GM12864 (cell line): ENCODE measurements at places on chromosomes 5 and 9.

GRCh38 chr5:172088801-172089200 lies 82.4 kb upstream of the FBXW11 start:
- DNase-seq, result no peak

- no peak for DNase-seq
Observed at GRCh38 chr5:38253759-38254158, 4.6 kb upstream of the EGFLAM start.

- DNase-seq, result no peak
Observed at GRCh38 chr9:121344184-121344583, 25.9 kb downstream of the STOM start.

- no peak for DNase-seq
Observed at GRCh38 chr5:115898656-115899055, 56.9 kb downstream of the AP3S1 start.

- DNase-seq, result no peak
Observed at GRCh38 chr9:102767076-102767475, 228.1 kb upstream of the CYLC2 start.

DNA sequence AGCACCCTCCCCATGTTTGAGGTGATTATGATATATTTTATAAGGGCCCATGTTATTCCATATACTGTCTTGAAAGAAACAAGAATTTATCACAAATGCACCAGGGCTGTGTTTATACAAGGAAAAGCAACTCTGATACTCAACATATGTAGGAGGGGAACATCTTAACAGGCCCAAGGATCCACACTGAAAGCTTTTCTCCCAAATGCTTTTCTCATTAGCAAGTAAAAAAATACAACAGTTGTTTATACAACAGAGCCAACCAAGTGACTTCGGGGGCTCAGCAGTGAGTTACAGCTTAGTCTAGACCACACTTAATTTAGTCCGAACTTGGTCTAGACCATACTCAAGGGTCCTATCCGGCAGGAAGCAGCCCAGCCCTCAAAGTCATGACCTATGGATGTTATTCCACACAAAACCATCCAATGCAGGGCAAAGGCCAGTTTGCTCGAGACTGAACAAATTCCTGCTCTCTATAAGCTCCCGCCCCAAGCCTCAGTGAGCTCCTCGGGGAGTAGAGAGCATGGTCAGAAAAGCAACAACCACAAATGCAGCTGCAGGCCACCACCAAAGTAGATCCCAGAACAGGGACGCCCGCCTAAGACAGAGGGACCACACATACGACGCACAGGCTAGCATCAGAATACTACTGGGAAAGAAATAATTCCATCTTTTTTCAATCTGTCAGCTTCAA lies 6.8 kb downstream of the GZMK start:
- no peak for DNase-seq

DNA sequence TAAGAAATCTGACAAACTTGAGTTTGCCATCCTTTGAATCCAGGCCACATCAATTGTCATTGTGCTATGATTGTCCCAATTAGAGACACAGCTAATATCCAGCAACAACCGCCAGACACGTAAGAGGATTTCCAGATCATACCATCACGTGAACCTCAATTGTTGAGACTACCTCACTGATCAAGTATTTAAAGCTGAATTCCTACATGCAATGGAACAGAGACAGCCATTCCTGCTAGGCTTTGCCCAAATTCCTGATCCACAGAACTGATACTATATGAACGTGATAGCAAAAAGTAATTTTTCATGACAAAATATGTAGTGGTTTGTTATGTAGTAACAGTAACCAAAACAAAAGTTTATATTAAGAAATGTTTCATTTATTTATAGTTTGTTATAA lies 657.7 kb downstream of the PRR16 start:
- DNase-seq, result no peak

DNA sequence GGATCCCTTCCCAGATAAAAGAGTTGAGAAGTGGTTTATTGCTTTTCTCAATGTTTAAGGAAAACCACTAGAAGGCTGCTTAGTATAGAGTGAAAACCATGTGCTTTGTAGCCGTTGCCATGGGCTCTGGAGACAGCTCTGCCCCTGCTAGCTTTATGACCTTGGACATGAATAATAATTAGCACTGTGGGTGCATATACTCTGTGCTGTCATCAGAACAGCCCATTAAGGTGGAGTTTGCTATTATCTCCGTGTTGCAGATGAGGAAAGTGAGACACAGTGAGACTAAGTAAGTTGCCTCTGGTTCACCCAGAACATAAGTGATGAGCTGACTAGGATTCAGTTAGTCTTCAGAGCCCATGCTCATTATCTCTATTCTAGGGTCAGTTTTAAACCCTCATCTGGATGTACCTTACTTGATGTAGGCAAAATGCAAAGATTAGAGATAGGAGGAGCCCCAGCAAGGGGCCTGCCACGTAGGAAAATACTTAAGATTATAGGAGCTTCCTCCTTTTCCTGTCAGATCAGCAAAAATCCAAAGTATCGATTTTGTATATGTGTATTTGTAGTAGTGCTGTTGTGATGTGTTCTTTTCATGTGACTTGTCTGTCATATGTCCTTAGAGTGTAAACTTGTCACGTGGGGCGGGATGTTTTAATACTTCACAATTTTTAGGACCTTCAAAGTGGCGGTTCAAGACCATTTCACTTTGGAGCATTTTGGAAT lies 102.5 kb downstream of the TLE4 start:
- DNase-seq, result no peak
